ENCODE measurements at places on chromosomes 12 and 14.

DNA sequence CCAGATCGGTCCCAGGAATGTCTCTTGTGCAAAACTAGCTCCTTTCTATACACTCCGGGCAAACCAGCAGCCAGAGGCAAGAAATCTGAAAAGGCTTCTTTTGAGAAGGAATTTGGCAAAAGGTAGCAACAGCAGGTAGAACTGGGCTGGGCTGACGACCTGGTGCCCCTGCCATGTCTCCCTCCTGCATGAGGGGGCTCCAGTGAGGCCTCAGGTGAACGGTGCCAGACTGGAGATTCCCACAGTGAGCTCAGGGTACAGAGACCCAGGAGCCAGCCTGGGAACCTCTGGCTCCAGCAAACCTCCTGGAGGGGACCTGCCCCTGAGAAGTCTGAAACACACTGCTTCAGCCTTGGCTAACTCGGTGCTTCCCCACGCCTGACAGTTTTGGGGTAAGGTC is 10.8 kb downstream of the ITPK1 start:
- DNase-seq = no peak

DNA sequence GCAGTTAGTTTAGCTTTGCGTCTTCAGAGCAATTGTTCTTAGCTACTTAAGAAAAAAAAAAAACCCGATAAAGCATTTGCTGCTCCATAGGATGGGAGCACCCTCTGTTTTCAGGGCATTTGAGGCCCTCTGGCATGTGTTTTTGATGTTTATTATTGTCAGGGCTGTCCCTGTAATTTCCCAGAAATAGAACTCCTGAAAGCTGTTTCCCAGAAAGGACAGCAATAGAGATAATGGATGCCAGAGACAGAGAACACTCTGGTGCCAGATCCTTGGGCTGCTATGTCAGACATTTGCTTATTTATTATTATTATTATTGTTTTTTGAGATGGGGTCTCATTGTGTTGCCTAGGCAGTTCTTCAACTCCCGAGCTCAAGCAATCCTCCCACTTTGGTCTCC is 201.3 kb downstream of the ALG10 start:
- no peak for DNase-seq

DNA sequence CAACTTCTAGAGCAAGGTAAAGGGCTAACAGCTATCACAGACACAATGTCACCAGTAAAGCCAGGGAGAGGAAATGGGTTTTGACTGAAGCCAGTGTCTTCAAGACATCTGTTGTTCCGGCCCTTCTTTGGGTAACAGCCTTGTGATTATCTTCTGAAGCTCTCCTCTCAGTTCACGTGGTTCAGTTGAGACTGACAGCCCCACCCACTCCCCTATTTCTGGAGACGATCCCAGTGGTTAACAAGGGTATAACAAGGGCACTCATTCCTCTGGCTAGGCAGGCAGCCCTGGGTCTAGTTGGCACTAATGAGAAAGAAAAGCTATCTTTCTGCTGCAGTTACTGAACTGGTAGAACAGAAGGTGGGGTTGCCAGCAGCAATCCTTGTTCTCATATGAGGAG is 6.9 kb downstream of the GNPTAB start:
- no peak for DNase-seq

DNA sequence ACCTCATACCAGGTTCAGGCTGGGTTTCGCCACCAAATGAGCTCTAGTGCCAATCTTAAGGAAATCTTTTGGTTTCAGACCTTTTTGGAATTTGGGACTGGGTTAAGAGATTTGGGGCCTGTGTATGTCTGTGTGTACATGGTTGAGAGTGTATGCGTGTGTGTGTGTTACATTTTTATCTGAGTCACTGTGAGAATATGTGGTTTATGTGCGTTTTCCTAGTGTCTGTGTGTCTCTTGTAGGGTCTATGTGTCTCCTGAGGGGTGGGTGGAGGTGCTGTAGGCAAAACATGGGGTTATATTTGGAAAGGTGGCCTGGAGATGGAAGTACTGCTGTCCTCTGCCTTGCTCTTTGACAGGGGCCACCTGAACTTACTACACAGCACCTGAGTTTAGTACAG is 17.9 kb downstream of the C12orf43 start:
- DNase-seq = no peak

DNA sequence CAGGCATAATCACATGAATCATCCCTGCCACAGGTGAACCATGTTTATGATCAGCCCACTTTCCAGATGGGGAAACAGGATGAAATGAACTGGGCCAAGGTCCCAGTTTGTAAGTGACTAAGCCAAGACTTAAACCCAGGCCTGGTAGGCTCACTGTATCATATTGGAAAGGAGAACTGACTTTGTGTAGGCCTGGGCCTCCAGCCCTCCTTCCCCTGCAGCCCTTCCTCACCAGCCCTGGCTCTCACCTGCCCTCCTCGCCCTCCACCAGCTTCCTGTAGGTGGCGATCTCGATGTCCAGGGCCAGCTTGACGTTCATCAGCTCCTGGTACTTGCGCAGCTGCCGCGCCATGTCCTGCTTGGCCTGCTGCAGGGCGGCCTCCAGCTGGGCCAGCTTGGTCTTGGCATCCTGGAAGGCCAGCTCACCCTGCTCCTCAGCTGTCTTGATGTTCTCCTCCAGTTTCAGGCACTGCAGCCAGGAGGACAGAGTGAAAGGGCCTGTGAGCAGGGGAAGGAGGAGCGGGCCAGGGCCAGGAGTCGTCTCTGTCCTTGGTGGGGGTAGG is 19.8 kb downstream of the KRT80 start:
- no peak for DNase-seq

DNA sequence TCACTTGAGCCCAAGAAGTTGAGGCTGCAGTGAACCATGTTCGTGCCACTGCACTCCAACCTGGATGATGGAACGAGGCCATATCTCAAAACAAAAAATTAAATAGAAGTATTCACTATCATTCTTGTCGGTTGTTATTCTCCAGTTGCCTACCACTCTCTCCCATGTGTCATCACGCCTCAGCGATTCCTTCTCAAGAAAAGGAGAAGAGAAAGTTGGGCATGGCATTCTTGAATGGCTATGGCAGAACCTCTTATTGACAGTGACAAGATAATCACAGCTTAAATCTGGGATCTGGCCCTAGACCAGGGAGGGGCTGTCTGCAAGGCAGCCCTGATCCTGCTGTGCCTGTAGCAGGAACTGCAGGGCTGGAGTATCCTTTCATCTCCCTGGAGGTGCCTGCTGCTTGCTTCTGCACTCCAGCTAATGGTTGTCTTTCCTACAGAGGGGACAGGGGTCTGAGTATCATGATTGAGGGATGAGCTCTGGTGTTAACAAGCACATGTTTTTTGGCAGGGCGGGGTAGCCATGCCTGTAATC is 12.8 kb upstream of the MLEC start:
- DNase-seq = no peak

DNA sequence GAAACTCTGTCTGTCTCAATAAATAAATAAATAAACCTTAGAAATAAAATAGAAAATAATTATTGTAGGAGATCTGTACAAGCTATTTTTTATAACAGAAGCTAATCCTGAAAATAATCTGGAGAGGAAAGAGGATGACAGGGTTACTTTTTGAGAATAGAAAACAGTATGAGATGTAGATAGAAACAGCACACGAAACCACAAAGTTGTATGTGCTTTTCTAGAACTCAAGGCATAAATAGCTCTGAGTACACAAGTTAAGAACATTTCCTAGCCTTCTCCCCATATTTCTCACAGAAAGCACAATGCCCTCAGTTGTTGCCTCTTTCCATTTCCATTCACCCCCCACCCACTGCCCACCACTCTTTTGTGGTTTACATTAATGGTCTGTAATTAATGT is 35.7 kb downstream of the SLC38A4 start:
- no peak for DNase-seq

- DNase-seq = no peak
Measured at GRCh38 chr12:46368684-46369083, 3.9 kb downstream of the SLC38A2 start.

GRCh38 chr12:106493531-106493930 is 89.3 kb upstream of the RFX4 start:
- DNase-seq = no peak

DNA sequence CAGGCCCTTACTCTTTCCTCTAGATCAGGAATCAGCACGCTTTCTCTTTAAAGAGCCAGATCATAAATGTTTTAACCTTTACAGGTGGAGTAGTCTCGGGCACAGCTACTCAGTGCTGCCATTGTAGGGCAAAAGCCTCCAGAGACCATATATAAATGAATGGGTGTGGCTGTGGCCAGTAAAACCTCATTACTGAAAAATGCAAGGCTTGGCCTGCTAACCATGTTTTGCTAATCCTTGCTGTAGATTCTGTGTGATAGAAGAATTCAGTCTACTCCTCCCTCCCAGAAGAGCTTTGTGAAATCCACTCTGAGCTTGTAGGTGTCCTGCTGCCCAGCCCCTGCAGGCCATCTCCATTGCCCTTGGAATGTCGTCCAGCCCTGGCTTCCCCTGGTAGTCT is 58.1 kb downstream of the HSP90AA1 start:
- no peak for DNase-seq

DNA sequence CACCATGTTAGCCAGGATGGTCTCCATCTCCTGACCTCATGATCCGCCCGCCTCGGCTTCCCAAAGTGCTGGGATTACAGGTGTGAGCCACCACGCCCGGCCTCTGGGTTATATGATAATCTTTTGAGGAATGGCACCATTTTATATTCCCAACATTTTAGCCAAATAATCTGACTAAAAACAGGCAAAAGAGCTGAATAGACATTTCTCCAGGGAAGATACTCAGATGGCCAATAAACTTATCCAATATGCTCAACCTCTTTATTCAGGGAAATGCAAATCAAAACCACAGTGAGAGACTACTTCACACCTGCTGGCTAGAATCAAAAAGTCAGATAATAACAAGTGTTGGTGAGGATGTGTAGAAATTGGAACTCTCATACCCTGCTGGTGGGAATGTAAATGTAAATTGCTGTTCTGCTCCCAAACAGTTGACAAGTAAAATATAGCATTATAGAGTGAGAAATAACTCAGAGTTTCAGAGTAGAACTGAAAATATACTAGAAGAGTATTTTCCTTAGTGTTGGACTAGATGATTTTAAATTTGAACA is 80.0 kb downstream of the RCOR1 start:
- no peak for DNase-seq

GRCh38 chr14:97077687-97078086 is 280.5 kb downstream of the VRK1 start:
- no peak for DNase-seq

GRCh38 chr14:95314609-95315008 is 5.1 kb downstream of the CLMN start:
- no peak for DNase-seq

DNA sequence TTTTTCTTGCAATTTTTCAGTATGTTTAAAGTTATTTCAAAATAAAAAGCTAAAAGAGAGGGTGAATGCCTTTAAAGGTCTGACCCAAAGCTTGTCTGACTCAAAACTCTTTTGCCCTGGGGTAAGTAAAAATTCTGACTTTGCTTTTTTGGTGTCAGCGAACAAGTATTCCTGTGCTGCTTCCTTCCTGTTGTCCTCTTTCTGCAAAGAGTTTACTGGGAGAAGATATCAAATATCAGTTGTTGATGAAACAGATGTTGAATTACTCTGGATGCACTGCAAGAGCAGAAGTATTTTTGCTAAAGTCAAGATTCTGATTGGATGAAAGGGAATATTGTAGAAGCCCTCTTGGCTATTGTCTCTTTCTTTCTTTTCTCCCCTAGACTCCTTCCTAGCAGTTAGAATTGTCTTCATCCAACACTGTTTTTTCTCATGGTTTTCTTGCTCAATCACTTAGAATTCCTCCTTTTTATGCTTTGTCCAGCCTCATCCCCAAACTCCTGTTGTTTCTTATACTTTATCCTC is 62.0 kb downstream of the DACT1 start:
- DNase-seq = no peak

- DNase-seq = no peak
Measured at GRCh38 chr12:104964167-104964855, 6.2 kb upstream of the SLC41A2 start.

DNA sequence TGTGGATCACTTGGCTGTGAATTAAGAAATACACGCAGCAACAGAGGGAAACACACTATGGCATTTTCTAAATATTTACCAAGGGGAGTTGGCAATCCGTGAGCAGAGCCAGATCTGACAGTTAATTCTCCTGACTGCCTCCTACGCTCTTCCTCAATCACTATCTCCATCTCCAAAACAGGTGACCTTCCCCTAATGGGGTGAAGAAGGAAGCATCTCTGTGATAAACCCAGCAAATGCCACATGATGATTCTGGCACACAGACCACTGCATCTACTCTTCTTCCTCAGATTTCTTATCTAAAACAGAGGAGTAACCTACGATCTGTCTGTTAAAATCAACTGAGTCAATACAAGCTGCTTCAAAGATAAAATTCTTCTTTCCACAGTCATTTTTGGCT is 4.4 kb downstream of the SPTB start:
- DNase-seq = no peak

- no peak for DNase-seq
Measured at GRCh38 chr14:96235426-96235825, 20.6 kb upstream of the BDKRB1 start.

DNA sequence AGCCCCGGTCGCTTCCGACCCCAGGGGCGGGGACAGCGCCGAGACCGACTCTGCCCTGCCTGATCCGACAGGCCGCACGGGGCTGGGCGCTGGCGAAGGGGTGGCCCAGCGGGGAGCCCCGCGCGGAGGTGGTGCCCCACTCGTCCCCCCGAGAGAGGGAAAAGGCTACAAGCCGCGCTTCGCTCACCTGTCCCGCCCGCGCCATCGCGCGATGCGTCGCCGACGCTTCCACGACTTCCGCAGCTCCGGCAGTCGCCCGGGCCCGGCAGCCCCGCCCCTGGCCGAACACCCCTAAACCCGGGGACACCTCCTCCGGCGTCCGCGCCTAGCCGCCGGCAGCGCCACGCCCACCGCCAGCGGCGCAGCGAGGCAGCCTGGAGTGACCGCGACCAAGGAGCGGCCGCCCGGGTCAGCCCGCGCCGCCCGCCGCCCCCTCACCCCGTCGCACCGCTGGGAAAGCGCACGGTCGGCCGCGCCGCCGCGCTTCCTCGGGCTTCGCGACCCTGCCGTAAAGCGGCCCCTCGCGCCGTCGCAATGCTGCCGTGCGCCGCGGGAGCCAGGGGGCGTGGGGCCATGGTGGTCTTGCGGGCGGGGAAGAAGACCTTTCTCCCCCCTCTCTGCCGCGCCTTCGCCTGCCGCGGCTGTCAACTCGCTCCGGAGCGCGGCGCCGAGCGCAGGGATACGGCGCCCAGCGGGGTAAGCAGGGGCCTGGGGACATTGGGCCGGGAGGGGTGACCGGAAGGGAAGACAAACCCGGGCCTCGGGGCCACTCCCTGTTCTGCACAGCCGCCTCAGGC is at the start of the genes BAG5 and COA8:
BAG5 (minus strand) TSS at position 229 of the 797 bp plus-strand sequence. CDS start 1,493 bp downstream, outside the sequence.
COA8 (plus strand) TSS at position 532 of the 797 bp plus-strand sequence; CDS start at position 574, 42 bp downstream.
- DNase-seq = peak; percentile 95
